ENCODE measurements at places on chromosomes 1 and 21.

- DNase-seq = no peak
Measured at GRCh38 chr1:16249596-16250241, 12.7 kb upstream of the CPLANE2 start.

GRCh38 chr1:86114816-86115400 is 41.7 kb downstream of the COL24A1 start:
- no peak for DNase-seq

DNA sequence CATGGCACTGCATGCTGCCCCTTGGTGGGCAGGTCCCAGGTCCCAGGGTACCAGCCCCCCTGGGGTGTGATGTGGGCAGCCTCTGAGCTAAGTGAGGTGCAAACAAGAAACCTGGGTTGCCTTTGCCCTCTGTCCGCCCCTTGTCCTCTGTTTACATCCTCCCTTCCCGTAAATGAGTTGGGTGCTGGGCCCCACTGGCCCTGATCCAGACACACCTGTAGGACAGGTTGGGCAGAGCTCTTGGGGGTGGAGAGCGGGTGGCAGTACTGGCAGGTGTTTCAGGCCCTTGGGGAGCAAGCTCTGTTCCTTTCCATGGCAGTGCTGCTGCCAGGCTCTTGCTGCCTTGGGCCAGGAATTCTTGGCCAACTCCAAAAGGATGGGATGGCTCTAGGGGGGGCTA is 35.8 kb downstream of the ELF3 start:
- DNase-seq = no peak

DNA sequence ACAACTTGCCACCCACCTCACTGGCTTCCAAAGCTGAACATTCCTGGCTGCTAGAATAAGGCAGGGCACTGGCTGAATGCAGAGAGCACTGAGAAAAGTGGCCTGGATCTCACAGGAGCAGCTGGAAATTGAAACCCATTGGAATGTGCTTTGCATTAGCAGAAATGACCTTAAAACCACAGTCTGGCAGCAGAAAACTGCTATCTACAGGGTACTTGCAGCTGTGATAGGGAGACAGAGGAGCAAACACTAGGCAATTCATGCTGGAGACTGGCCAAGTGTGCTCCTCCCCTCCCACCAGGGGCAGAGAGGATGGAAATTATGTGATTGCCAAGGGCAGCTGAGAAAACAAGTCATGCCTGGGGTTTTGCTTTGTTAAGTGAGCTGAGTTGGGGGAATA is 47.2 kb downstream of the HSD3B1 start:
- no peak for DNase-seq

- DNase-seq = no peak
Measured at GRCh38 chr1:62725255-62725654, 37.1 kb upstream of the DOCK7 start.

DNA sequence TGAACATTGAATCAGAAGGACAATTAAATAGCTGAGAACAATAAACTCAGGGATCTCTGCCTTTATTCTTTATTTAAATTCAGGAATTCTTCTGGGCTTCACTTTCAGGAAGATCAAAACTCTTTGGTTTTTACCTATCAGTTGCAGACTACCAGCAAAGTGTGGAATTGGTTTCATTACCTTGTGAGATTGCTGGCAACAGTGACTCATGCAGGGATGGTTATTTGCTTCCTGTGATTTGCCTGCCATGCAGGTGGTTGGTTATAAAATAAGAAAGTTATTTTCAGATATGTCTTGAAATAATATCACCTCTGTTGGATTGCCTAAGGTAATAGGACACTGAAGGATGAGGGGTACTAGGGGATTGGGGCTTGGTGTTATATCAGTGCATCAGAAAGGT is 204.6 kb downstream of the PTBP2 start:
- no peak for DNase-seq

Measured in effector CD4-positive, alpha-beta T cell (primary cell).